ENCODE measurements at places on chromosomes 11 and 22.

GRCh38 chr11:17528181-17528691 is 16.0 kb downstream of the USH1C start:
- no peak for DNase-seq

- DNase-seq = no peak
Observed at GRCh38 chr11:61377461-61378160, 14.8 kb upstream of the TMEM216 start.

DNA sequence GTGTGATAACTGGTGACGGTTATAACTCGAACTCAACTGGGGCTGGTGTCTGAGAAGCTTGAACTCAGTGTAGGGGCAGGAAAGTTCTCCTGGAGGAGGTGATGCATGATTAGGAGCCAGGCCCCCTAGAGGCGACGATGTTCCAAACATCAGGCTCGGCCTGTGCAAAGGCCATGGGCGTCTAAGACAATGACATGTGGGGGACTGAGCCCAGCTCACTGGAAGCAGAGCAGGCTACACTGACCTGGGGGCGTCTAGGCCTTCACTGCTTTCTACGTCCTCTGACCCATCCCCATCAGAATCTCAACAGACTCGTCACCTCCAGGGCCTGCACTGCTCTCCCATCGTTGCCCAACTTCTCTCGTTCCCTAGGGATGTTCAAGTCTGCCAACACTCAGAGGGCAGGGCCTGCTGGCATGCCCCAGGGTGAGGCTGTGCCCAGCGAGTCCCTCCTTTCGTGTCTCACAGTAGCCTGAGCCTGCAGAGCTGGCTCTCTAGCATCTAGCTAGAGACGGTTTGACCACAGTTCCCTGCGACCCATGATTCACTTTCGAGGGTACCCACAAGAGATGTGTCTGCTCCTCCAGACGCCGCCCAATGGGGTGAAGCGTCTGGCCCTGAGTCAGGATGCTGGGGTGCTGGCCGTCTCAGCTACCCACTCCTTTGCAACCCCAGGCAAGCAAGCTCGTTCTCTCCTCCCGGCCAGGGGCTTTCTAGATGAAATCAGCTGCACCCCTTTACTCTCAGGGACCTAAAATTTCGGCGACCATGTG is 1.1 kb upstream of the ATG16L2 start:
- peak; percentile 51 for DNase-seq

- DNase-seq = no peak
Observed at GRCh38 chr11:17810041-17810440, 75.5 kb downstream of the KCNC1 start.

GRCh38 chr11:63795066-63795465 is 18.2 kb upstream of the SPINDOC start:
- DNase-seq = no peak

DNA sequence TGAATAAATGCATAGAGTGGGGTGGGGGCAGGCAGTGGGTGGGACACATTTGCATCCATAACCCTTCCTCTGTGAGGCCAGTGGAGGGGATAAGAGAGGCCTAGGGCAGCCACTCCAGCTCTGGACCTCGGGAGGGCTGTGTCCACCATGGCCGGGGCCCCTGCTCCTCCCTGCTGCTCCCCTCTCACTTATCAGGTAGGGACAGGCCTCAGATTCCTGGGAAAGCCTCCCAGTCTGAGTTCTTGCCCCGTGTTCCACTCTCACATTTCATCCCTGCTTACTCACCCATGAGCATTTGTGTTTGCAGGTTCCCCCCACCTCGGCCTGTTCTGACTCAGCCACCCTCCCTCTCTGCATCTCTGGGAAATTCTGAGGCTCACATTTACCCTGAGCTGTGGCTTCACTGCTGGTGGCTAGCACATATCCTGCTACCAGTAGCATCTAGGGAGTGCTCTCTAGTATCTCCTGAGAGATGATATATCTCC is 128.7 kb upstream of the TOP3B start:
- DNase-seq = no peak

DNA sequence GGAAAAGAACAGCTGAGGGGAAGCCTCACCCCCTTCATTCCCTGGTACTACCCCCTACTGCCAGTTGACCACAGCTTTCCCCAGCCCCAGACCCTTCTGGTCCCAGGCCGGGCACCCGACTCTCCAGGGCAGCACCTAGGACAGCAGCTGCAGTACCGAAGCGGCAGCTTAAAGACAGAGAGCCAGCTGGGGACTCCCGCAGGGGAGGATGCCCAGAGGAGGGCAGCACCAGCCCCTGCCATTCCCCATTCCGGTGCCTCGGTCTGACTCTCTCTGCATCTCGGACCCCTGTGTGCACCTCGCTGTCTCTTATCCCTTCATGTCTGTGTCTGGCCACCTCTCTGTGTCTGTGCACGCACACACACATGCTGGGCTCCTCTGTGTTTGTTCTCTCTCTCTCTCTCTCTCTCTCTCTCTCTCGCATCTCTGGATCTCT is 9.4 kb downstream of the IGSF9B start:
- no peak for DNase-seq

DNA sequence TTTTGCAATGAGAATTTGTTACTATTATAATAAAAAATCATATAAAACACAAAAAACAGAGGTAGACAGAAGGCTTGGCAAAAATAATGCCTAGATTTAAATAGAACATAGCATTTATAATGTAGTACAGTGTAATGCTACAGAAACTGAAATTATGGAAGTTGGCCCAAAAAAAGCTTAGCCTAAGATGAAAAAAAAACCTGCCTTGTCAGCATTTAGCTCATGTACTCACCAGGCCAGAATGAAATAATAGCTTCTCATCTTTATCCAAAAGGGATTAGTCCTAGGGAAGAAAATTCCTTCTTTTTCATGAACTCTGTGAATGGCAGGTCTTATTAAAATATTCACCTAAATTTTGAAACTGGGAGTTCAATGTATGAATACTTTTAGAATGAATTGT is 951.1 kb downstream of the LRRC4C start:
- no peak for DNase-seq

- DNase-seq = no peak
Observed at GRCh38 chr11:63914896-63915691, 1.9 kb downstream of the RCOR2 start.

GRCh38 chr11:77197626-77198320 is 69.7 kb downstream of the MYO7A start:
- DNase-seq = no peak

DNA sequence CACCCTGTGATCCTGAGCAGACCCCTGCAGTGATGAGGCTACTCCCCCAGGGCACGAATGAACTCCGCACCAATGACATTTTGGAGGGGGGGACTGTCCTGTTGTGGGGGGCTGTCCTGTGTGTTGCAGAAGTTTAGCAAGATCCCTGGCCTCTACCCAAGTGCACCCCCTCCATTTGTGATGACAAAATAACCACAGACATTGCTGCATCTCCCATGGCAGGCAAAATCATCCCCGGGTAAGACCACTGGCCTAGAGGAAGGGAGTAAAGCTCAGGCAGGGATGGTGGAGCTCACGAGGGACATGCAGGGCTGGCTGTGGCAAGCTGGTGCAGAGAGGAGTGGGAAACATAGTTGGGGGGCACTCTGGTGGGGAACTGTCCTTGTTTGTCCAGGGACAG is 40.6 kb downstream of the NECTIN1 start:
- no peak for DNase-seq

- no peak for DNase-seq
Observed at GRCh38 chr11:10778217-10778970, 27.3 kb downstream of the CTR9 start.

DNA sequence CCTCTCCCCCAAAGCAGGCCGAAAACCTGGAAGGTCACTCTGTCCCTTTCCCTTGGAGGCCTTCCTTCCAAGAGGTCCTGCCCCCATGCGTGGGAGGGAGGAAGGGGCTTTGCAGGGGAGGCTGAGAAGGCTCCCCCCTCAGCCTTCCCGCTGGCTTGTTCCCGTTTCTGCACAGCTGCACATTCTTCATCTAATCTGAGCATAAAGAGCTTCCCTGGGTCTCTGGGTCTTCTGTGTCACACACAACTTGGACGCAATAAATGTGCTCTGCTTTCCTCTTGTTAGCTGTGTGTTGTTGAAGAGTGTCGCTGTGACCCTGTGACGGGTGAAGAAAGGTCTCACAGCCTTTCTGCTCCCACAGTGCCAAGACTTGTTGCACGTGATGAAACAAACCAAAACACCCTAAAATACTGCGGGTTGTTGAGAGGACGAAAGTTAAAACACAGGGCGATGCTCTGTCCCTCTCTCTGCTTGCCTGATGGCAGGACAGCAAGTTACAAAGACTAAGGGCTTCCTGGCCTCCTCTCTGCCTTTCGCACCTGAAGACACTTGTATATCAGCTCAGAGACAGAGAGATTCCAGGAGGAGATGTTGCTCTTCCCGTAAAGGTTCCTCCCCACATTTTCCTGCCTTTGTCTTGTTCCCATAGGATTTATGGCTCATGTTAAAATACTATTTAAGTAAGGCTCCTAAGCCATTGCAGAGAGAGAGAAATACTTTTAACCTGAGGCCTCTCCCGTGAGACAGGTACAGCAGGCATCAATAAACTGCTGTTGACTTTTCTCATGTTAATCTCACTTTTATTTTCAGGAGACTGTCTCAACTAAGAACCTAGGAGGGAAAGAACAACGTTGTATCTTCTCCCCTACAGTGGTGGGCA is 15.4 kb upstream of the IFITM3 start:
- DNase-seq = no peak

- no peak for DNase-seq
Observed at GRCh38 chr22:22946131-22946530, 58.5 kb downstream of the IGLL5 start.

DNA sequence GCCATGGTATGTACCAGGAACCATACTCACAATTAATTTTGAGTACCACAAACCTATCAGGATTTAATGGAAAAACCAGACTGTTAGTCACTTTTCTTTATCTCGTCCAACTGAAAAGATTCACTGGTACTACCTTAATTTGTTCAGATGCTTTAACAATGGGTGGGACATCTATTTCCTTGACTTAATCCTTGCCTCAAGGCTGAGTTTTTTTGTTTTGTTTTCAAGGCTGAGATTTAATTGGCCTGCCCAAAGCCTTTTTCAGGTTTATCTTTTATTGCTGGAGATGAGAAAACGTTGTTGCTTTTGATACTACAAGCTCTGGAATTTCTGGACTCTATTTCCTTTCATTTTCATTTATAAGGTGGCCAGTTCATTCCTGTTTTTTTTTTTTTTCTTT is 50.4 kb downstream of the NELL1 start:
- no peak for DNase-seq

DNA sequence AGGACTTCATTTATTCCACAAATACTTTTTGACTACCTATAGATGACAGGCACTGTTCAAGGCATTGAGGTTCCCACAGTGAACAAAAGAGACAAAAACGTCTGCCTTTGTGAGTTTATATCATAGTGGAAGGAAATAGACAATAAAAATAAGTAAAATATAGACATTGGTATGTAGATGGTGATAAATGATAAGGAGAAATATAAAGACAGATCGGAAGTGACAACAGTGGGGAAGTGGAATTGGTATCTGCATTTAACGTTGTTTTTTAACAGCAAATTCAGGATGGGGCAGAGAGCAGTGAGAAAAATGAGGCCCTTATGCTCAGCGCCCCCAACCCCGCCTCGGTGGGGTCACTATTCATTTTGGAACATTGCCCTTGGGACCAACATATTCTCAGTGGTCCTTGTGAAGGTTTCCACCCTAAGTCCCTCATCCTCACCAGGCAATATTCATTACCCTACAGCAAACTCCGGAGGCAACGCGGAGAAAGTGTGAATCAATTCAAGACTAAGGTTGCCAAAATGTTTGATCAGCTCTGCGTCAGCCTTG is 627 bp upstream of the PEX26 start:
- no peak for DNase-seq

DNA sequence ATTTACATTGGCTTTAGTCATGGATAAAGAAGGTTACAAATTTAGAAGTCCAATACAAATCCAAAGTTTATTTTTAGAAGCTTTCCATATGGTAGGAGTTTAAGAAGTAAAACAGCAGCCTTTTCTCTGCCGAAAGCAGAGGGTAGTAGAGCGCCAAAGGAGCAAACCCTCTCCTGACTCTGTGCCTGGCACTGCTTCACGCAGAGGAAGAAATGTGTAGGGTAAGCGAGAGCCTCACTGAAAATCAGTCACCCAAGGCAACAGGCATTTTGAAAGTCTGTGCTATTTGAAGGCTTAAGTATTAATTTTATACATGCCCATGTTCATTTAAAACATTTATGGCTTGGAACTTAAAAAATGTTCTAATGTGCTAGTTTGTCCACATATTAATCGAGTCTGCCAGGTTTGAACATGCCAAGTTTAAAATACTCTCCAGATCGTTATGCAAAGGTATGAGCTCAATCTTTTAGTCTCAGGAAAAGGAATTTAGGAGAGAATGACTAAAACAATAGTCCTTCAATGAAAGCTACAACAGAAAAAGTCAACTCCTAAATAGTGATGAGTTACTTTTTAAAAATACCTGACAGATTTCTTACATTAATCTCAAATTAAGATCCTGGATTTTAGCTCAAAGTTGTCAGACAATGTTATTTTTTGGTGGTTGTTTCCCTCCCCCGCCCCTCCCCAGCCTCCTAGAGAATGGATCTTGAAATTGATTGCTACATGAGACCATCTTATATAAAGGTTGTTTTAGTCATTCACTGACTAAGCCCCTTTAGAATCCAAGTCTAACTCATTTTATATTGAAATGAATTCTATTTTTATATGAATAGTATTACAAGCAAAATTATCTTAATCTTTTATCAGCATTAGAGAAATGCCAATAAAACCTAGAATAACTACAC is 38.7 kb downstream of the MRTFA start:
- DNase-seq = no peak

DNA sequence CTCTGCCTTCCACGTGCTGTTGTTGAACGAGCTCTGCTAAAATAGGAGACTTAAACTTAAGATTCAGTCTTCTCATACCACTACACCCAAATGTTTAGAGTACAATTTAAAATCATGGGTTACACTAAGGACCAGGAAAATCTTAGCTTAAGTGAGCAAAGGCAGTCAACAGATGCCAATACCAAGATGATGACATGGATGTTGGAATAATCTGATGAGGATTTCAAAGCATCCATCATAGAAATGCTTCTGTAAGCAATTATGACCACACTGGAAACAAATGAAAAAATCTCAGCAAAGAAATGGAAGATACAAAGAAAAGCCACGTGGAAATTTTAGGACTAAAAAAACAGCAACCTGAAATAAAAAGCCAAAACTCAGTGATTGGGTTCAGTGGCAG is 109.8 kb downstream of the ATXN10 start:
- no peak for DNase-seq

GRCh38 chr11:6225896-6226295 is 8.5 kb downstream of the FHIP1B start:
- no peak for DNase-seq

- DNase-seq = no peak
Observed at GRCh38 chr11:15406851-15407351, 292.2 kb downstream of the INSC start.
